IPS-NIHi11 (cell line): ENCODE measurements at places on chromosomes 12 and 14.

DNA sequence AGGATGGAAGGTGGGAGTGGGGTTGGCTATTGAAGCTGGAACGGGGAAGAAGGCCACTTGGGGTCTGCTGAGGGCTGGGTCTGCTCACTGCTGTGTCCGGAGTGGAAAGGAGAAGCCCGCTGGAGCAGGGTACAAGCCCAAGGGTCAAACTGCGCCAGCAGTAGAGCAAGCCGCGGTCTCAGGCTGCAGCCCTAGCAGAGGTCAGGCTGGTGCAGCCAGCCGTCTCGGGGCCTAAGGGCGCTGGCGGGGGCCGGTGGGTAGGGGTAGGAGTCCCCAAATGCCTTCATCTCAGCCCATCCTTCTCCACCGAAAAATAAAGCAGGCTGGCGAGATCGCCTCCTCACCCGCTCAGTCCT lies 718 bp upstream of the JDP2 start:
- no peak for DNase-seq

- DNase-seq: no peak
Observed at GRCh38 chr14:37968664-37969240, 239.0 kb upstream of the SSTR1 start.

DNA sequence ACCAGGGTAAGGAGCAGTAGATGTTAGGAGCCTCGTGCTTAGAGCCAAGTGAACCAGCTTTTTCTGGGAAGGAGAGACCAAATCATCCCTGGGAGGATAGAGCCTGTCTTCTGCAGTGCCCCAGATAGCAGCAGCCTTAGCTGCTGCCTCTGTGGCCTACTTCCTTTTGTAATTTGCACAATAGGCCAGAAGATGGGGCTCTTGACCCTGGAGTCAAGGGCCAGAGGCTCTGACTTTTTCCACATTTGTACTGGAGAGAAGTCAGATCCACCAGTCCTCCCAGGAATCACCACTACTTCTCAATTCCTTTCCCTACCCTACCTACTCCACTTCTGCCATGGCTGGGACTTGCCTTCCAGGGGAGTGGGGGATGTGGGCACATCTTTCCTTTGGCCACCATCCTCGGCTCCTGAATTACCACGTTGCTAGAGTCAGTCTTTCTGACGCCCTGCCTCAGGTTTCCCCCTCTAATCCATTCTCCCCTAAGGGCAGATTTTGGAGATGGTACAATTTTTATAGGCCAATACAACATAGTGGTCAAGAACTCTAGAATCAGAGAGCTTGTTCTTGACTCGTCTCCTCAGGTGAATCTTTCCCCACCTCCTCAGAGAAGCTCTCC lies 3.3 kb upstream of the SLC4A8 start:
- peak; percentile 73 for DNase-seq

- no peak for DNase-seq
Observed at GRCh38 chr14:82410064-82410463, 876.4 kb upstream of the SEL1L start.

DNA sequence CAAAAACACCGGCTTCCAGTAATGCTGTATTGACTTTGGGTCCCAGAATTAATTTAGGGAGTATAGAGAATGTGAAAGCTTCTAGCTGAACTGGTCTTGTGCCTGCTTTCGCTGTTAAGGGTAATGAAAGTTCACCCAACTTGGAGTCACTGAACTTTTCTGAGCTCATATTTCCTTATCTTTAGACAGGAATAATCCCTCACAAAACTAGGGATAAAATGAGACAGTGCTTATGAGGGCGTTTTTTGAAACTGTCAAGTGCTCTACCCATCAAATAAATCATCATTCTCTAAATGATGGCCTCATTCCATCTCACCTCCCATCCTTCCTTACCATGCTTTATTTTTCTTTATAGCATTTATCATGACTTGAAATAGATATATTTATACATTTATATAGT lies 74.7 kb downstream of the RFX4 start:
- no peak for DNase-seq
